NCI-H1105 treated with DMSO at 0.1 percent for 48 hours (cell line): ENCODE measurements at places on chromosomes 1 and 21.
A peak's percentile ranks its signal among the peaks of the same experiment; 100 is the strongest.

GRCh38 chr1:82565146-82565545 lies 764.4 kb downstream of the ADGRL2 start:
- DNase-seq, result no peak

- DNase-seq, result no peak
Measured at GRCh38 chr21:26079366-26079765, 91.2 kb downstream of the APP start.

DNA sequence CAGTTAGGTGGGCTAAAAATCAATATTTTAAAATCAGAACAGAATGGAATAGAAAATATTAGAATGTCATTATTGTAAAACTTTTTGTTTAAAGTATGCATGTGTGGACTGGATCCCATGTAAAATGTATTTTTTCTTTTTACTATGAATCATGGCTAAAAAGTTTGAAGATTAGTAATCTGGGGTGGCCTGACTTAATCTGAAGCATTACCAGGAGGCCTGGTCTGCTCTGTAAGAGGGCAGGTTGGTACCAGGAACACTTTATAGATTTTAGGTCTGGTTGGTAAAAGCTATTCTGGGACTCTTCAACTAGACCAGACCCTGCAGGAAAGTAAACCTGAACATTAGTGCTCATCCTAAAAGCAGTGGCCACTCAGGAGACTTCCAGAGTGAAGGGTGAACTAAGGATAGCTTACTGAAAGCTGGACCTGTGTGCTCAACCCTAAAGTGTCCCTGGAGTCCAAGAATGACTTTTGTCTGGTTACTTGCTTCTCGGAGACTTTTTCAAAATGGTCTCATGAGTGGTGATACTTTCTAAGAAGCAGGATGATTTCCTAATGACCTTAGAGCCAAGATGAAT lies 16.5 kb downstream of the RGL1 start:
- DNase-seq, result no peak

DNA sequence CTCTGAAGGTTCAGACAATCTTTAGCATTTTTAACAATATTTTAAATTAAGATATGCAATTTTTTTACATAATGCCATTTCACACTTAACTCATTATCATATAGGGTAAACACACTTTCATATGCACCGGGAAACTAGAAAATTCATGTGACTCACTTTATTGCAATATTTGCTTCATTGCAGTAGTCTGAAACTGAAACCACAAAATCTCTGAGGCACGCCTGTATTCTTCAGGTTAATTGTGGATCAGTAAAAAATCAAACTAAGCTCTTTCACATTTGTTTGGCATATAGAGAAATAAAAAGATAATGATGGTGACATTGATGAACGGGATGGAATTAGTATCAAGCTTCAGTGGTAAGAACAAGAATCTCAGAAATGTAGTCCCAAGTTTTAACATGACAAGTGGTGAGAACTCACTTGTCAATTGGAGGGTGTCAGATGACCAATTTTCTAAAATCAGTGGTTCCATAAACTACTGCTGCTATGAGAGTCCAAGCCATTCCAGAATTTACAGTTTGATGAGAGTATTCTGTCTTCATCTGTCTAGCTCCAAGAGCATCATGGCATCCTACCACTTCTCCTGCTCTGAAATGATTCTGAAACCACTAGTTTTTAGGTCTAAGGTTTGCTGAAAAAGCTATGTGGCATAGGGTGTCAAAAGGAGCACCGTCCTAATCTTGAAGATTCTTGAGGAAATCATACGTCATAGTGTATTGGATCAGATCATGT lies 281.0 kb downstream of the PTPRC start:
- no peak for DNase-seq

DNA sequence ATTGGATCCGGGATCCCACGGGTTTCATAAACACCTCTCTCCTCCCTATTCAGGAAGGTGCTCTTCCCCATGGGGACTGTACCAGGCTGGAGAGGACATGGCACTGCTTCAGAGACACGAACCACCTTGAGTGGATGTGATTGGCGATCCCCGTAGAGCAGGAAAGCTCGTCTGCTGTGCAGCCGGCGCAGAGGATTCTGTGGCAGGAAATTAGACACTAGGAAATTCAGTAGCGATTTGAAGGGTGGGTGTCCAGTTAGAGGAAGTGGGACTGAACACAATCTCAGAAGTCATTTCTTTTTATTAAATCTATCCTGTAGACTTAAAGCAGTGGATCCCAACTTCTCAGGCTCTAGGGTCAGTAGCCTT lies 767 bp downstream of the PDIK1L start:
- no peak for DNase-seq

DNA sequence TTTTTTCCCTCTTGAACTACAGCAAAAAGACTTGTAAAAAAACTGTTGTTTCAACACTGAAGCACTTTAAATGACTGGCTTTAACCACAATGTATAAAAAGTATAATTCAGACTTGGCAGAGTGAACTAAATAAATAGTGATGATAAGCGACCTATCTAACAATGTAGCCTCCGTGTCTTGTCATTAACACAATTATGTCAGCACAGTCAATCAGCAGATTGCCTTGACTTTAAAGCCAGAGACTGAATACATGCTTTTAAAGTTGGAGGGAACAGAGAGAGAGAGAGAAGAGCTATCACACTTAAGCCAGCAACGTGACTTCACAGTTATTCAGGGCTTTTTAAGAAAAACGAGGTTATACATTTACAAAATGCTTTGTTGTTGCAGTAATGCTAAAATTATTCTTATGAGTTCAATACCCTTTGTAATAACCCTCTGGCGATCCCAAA lies 378.1 kb downstream of the LMO4 start:
- DNase-seq, result peak; percentile 73

GRCh38 chr1:21863981-21864380 lies 51.9 kb downstream of the LDLRAD2 start:
- DNase-seq, result no peak

DNA sequence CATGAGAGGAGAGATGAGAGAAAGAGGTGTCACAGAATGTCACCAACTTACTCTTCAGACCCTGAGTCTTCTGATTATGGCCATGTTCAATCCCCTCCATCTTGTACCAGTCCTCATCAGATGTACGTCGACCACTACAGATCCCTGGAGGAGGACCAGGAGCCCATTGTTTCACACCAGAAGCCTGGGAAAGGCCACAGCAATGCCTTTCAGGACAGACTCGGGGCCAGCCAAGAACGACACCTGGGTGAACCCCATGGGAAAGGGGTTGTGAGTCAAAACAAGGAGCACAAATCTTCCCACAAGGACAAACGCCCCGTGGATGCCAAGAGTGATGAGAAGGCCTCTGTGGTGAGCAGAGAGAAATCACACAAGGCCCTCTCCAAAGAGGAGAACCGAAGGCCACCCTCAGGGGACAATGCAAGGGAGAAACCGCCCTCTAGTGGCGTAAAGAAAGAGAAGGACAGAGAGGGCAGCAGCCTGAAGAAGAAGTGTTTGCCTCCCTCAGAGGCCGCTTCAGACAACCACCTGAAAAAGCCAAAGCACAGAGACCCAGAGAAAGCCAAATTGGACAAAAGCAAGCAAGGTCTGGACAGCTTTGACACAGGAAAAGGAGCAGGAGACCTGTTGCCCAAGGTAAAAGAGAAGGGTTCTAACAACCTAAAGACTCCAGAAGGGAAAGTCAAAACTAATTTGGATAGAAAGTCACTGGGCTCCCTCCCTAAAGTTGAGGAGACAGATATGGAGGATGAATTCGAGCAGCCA lies 8.0 kb downstream of the ELOA start:
- no peak for DNase-seq

- no peak for DNase-seq
Measured at GRCh38 chr1:10802944-10803715, 6.7 kb upstream of the CASZ1 start.

- peak; percentile 72 for DNase-seq
Measured at GRCh38 chr1:27341525-27342252, at the start of gene SYTL1. Gene SYTL1, plus strand, starts transcription at chr1:27342022. Its CDS starts 3,313 bp downstream, at chr1:27345335.

GRCh38 chr1:76867342-76868130 lies at the start of gene ST6GALNAC5:
Gene ST6GALNAC5, plus strand, starts transcription at chr1:76867480.
- no peak for DNase-seq

DNA sequence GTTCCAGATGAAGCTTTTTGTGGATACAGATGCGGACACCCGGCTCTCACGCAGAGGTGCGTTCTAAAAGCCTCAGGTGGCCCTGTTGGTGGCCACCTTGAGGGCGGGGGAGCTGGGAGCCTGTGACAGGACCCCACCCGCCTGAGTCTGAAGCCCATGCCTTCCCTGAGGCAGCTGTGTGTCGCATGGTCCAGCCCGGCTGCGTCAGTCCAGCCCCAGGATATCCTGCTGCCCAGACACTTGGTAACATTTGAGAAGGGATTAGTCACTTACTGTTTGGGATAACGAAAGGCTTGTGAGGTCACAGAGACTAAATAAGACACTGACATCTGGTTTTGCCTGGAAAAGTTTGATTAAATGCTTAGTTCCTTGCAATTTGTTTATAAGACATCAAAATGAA lies 68.9 kb downstream of the UCK2 start:
- DNase-seq, result no peak

DNA sequence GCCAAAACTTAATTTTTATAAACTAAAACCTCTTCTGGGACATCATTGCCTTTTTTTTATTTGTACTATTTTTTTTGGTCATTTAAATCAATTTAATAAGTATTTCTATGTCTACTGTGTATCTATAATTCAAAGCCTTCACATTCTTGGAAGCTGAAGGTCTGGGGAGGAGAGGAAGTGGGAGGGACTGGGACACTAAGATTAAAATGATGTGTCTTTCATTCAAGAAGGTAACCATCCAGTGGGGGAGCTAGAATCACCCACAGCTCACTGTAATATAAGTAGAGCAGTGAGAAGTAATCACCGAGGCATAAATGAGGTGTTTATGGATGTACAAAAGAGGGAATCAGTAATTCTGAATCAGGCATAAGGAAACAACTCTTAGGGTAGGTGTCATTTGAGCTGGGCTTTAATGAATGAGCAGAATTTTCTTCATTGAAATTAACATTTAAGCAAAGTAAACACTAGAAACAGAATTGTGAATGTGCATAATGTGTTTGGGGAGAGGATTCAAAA lies 52.8 kb downstream of the PTGER3 start:
- DNase-seq, result no peak

GRCh38 chr1:232059726-232060374 lies 433.3 kb downstream of the DISC1 start:
- DNase-seq, result no peak

- no peak for DNase-seq
Measured at GRCh38 chr1:156103521-156103947, 11.0 kb upstream of the LMNA start.

GRCh38 chr1:114011796-114012195 lies 32.5 kb downstream of the OLFML3 start:
- DNase-seq, result no peak

DNA sequence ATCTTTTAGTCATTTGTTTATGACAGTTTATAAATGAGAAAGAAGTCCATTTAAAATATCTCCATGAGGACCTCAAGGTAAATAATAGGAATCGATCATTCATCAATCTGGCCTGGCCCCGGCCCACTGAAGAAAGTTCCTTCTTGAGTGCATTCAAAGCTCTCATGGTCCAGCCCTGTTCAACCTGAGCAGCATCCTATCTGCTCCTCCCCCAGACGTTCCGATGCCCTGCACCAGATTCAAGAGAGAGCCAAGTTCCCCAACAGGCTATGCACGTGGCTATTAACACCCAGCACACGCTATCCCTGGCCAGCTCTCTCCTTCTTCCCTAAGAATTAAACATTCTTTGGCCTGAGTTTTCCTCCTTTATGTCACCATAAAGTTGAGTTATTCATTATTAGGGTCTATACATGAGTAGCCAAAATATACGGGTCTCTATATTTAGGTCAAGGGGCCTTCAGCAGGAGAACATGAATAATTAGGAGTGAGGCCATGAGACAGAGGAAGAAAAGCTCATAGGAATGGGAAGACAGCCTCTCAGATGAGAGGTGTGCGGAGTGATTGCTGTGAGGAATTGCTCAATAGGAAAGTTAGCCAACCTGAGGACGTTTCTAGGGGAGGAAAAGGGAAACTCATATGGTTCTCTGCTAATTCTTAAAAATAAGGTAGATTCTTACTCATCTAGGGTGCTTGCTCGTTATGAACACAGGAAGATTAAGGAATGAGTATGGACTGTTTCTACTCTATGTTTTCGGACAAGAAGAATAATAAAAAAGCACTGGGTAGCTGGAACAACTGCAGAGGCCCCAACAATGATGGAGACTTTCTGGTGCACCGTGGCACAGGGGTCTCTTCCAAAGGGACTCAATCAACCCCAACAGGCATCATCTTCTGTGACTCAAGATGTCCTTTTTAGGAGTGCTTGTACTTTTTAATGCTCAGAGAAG lies 23.6 kb downstream of the RUNX1 start:
- no peak for DNase-seq

- no peak for DNase-seq
Measured at GRCh38 chr1:82466416-82466815, 665.7 kb downstream of the ADGRL2 start.

DNA sequence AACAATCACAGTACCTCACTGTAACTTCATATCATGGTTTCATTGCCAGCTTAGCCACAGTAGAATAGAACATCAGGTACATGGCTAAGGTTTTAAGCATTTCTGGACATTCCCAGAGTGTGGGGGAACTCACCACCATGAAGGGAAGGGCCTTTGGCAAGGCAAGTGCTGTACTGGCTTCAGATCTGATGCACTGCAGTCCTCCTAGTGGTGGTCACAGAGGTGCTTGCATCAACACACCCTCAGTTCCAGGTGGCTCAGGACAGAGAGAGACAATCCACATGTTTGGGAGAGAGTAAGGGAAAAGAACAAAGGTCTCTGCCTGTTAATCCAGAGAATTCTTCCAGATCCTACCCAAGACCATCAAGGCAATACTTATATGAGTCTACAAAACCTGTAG lies 528.4 kb upstream of the RGS18 start:
- no peak for DNase-seq

DNA sequence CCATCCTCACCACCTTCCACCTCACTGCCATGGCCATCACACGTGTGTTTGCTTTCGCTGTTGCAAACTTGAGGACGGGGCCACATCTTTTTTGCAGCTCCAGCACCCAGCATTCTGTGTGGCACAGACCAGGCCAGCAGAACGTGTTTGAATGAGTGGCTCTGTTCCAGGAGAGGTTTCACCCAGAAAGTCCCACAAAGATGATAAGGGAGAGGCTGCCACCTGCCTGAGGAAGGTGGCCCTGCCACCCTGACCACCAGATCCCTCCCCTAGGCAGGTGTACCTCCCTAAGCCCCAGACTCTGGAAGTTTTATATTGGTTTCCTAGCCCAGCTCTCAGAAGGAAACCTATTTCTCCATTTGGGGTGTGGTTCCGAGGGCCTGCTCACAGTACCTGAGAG lies 252.1 kb downstream of the KAZN start:
- peak; percentile 29 for DNase-seq

DNA sequence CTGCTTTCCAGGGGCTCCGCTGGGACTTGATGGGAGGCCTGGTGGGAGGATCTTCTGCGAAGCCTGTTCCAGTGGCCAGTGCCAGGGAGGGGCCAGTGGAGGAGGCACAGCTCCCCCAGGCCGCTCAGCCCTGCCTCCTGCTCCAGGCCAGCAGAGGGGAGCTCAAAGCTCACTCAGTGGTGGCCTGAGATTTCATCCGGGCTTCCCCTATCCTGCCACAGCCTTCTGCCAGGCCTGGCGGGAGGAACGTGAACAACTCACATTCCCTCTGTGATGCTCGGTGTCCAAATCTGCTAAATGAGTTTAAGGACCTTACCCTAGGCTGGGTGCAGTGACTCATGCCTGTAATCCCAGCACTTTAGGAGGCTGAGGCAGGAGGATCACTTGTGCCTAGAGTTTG lies 3.3 kb downstream of the CLCNKB start:
- DNase-seq, result no peak
